NCI-H146 (cell line): ENCODE measurements at places on chromosomes 1 and 21.

- DNase-seq = peak; percentile 62
Measured at GRCh38 chr1:94713472-94714141, 106.5 kb upstream of the SLC44A3 start.

GRCh38 chr1:91335603-91336002, 69.0 kb downstream of the HFM1 start:
- no peak for DNase-seq

DNA sequence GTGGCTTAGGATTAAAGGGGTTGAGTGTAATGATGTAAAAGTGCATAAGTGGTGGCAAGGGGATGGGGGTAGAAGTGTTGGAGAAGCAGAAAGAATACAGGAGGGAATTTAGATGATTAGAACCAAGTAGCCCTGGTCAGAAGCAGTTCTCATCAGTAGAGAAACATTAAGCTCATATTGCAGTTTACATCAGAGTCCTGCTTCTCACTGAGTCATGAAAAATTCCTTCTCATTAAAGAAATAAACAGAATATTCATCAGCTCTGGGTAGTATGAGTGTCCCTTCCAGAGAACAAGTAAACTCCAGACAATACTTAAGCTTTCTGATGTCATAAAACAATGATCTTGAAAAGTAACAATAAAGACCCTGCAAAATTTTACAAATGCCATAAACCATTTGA, 36.5 kb downstream of the LRRIQ3 start:
- DNase-seq = no peak

DNA sequence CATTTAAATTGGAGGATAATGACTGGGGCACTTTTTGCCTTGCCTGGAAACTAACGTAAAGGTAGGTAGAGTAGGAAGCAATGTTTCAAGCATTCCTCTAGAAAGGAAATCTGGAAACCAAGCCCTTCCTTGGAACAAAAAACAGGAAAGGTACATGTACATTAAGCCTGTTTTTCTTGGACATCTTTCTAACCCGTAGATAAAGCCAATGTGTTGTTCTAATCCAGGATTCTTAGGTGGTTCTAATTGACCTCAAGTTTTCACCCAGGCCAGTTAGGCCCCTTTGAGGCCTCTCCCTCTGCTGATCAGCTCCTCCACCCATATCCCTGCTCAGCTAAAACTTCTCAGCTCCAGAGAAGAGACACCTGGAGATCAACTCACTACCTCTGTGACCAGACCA, 6.3 kb upstream of the DUSP23 start:
- DNase-seq = no peak

DNA sequence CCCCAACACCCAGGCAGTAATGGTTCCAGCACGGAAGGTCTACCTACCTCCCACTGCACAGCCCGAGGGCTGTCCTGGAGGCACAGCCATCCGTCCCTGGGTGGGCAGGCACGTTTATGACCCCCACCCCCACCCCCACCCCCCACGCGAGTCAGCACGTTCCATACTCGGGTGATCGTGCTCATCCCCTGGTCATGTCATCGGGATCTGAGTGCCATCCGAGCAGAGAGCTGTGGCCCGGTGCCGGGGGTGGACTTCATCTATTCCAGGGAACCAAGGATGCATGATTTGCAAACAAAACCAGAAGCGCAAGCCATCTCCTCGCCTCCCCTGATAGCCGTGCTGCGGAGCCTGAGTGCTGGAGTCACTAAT, 1.1 kb downstream of the TSPEAR start:
- DNase-seq = peak; percentile 44

DNA sequence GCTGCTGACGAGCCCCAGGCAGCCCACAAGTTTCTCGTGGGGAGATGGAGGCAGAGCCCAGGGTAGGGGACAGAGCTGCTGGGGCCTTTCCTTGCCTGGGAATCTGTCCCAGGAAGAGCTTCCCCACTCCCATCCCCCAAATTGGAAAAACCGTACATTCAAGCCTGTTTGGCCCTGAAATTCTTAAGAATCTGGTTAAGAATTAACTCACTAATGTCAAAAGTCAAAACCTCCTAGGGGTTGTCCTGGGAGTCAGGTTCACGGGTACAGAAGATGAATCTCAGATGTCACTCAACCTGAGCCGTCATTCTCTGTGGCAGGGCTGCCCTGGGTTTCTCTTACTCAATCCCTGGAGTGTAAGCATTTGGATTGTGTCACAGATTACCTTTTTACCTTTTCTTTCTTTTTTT, 8.4 kb downstream of the C1orf115 start:
- DNase-seq = no peak

DNA sequence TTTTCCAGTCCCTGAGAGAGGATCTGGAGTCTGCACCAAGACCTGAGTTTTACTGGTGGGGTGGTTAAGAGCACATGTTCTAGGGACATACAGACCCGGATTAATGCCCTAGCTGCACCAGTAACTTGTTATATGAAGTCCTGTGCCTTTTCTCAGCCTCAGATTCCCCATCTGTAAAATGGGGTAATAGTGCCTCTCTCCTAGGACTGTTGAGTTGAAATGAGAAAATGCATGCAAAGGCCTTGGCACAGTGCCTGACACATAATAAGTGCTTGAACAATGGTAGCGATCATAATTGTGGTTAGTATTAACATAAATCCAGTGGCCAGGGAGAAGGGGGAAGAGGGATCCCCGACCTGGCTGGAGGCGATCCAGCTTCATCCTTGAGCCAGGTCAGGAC, 12.3 kb downstream of the AHDC1 start:
- no peak for DNase-seq

DNA sequence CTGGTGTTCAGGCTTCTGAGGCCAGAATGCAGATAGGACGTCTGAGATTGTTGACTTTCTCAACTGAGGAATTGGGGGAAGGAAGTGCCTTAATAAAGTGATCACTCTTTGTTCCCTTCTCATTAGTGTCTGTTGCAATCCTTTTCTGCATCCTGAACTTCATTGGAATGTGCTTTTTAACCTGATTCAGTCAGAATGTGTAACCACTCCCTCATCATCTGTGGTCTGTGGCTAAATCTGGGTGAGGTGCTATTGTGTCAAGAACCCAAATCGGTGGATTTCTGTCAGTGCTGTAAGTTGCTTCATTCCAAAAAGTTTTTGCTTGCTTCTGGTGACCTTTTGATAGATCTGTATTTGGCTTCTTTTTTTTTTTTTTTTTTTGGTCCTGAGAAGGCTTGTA, 38.2 kb downstream of the ARID1A start:
- no peak for DNase-seq

DNA sequence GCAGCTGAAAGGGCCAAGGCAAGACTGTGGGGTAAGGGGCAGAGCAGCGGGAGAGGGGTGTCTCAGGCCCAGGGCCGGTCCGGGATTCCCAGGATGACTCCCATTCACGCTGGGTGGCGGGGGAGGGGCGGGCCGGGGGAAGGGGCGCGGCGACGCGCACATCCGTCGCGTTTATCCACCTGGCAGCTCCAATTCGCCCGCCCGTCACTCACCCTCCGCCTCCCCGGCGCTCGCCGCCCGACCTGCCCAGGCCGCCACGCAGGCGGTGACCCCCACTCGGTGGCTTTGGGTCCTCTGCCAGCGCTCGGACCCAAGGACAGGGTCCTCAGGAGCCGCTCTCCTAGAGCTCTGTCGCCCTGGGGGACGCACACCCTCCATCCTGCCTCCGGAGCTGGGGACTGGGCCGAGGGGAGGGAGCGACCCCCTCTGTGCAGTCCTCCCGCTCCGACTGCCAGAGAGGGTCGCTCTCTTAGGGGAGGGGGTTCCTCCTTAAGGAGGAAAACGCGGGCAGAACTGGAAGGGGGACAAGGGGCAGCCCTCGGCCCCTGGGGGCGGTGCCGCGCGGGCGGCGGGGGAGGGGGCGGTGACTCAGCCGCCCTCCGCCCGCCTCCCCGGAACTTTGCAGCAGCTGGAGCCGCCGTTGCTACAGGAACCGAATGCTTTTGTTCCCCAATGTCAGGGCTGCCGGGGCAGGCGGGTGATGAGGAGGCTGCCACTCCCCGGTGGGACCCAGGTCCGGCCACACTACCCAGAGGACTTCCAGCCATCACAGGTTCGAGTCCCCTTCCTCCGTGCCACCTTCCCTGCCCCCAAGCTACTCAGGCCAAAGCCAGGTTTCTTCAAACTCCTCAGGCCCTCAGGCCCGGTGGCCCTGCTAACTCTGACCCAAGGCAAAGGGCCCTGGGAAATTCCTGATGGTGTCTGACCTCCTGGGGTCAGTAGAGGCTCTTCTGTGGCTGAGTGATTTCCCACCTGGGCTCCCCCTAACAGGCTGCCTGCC, 3.4 kb downstream of the ADGRB2 start:
- DNase-seq = peak; percentile 63

DNA sequence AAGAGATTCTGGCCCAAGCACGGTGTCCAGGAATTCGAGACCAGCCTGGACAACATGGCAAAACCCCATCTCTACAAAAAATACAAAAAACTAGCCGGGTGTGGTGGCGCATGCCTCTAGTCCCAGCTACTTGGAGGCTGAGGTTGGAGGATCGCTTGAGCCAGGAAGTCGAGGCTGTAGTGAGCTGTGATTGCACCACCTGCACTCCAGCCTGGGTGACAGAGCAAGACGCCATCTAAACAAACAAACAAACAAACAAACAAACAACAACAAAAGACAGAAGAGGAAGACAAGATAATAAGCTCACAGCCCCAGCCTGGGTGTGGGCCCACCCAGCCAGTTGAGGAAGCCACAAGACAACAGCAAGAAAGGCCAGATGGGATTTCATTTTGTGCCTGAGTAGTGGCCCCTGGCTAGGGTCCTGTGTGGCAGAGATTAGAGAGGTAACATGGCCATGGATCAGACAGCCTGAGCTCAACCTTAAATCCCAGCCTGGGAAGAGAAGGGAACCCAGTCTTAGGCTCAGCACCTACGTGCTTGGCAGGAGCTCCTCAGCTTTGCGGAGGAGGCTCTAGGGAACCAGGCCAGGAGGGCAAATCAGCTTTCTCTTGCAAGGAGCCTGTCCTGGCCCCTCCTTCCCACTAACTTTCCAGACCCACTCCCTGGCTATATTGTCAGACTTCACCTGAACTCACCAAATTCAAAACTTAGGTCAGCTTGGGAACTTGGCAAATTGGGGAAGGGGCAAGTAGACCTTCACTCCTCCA, 4.9 kb upstream of the BEST4 start:
- DNase-seq = no peak

DNA sequence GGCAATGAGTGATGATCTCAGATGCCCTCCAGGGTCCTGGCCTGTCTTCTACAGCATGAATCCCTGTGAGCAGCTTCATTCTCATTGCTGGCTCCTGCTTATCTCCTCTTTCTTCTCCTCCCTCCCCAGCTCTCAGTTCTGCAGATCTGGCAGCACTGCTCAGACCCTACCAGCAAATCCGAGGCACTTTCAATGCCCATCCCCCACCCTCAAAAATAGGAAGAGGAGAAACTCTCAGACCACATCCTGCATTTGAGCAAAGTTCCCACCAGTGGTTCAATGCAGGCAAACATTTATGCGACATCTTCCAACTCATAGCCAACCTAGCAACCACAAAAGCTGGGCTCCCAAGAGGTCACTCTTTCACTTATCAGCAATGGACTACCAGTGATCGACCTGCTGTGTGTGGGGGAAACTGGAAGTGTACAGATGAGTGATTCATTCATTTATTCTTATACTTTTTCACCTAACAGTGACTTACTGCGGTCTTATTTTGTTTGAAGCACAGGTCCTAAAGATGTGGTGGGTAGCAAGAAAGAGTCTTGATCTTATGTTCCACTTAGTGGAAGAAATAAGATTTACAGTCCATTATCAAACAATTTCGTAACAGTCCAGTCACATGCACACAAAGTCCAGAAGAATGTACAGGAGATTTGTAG, 5.8 kb upstream of the CHI3L2 start:
- no peak for DNase-seq

GRCh38 chr1:18112611-18113010, 5.0 kb downstream of the IGSF21 start:
- no peak for DNase-seq

DNA sequence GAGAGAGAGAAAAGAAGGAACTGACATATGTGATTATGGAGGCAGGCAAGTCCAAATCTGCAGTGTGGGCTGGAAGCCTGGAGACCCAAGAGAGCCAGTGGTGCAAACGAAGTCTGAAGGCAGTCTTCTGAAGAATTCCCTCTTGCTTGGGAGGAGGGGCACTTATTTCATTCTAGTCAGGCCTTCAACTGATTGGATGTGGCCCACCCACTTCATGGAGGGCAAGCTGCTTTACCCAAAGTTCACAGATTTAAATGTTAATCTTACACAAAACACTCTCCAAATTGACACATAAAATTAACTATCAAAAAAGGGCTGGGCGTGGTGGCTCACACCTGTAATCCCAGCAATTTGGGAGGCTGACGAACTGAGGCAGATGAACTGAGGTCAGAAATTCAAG, 103.5 kb upstream of the RAB3GAP2 start:
- no peak for DNase-seq

DNA sequence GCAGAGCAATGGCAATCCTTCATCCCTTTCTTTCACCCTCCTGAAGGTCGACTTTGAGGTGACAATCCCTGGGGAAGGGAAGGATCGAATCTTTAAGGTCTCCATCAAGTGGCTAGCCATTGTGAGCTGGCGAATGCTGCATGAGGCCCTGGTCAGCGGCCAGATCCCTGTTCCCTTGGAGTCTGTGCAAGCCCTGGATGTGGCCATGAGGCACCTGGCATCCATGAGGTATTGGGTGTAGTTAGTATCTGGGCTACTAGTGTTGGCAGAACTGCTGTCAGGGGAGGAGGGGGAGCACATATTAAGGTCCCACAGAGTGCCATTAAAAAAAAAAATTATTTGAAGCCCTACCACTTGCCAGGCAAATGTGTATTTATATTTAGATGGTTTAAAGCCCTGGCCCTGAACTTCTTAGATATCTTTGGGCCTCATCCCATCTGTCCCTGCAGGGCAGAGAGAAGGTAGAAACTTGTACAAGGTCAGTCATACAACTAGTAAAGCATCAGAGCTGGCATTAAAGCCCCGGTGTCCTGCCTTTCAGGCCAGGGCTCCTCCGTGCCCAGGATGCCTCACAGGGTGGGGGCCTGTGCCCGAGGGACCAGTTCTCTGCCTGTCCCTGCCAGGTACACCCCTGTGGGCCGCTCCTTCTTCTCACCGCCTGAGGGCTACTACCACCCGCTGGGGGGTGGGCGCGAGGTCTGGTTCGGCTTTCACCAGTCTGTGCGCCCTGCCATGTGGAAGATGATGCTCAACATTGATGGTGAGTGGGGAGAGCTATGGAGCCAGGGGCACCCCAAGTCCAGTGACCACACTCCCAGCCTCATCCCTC, 10.3 kb downstream of the AGO1 start:
- DNase-seq = no peak

GRCh38 chr1:228036701-228037231, 30.0 kb downstream of the WNT3A start:
- no peak for DNase-seq

DNA sequence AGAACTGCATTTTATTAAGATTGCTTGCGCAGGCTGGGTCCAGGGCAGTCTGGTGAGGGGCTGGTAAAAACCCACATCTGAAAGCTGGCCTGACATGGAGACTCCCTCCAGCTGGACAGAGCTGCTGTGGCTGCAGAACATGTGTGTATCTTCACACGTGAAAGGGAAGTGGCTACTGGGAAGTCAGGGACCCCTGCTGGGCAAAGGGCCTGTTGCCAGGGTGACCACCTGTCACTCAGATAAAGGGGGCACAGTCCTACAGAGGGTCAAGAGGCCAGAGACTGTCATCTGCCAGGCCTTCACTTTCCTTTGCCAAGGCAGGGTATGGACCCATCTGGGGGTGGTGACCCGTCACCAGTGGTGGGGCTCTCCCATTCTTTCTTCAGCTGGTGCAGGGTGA, 17.5 kb downstream of the NKAIN1 start:
- no peak for DNase-seq
